ENCODE measurements at places on chromosomes 1 and 21.

- no peak for DNase-seq
Observed at GRCh38 chr1:6222636-6223035, 13.1 kb downstream of the ICMT start.

DNA sequence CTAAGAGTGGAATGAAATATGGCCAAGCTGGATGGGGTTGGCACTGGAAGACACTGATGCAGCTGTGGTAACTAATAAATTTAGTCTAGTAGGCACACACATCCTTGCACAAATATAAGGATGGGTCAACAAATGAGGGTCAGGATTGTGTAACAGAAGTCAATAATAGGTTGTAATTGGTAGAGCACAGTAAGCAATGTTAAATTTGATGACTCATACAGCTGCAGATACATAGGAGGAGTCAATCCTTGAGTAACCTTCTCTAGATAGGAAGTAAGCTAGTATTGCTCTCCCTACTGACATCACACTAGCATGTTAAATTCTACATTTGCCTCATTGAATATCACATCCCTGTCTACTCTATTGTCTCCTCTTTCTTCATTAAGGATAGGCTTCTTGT, 332.1 kb downstream of the PTPRC start:
- DNase-seq = no peak

GRCh38 chr21:41429925-41430491, 4.0 kb downstream of the MX1 start:
- no peak for DNase-seq

DNA sequence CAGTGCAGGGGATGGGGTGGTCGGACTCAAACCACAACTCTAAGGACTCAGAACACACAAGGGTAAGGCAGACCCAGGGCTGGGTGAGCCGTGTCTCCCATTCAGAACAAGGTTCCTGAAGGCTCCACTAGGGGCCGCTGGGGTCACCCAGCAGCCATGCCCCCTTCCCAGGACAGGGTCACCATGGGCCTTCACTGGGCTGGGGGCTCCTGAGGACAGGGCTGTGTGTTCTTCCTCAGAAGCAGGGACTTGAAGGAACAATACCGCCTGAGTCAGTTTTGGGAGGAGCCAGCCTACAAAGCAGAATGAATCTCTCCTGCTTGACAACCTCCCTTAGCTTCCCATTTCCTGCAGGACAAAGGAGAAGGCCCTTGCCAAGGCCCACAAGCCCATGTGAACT, 15.4 kb downstream of the RIMS3 start:
- DNase-seq = peak; percentile 60

GRCh38 chr1:246827396-246827795, 103.2 kb downstream of the SCCPDH start:
- DNase-seq = peak; percentile 28

DNA sequence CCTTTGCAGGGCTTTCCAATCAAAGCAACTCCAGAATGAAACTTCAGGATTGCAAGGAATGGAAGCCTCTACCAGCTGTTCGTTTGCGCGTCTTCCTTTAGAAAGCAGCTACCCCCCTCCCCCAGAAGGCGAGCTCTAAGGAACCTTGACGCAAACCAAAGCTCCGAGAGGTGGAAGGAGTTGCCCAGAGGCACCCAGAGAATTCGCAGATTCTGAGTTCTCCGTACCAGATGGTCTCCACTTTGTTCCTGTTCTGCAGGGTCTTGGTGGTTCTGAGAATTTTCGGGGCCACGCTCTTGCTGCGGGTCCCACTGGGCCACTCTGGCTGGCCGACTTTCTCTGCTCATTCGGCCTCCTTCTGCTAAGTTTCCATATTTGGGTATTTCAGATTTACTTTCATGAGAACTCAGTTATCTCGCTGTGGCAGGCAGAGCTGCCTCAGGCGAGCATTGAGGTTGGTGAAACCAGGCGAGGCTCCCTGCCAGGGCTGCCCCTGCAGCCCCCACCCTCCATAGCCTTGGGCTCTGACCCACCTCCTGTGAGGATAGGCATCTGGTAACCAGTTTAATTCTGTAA, 801 bp downstream of the TRAF5 start:
- DNase-seq = peak; percentile 25

GRCh38 chr1:150537732-150538684, 11.2 kb upstream of the ADAMTSL4 start:
- DNase-seq = no peak

GRCh38 chr1:232784794-232785193, 20.4 kb upstream of the MAP10 start:
- DNase-seq = no peak

- DNase-seq = peak; percentile 0
Observed at GRCh38 chr1:192477630-192478029, 97.9 kb upstream of the RGS1 start.

DNA sequence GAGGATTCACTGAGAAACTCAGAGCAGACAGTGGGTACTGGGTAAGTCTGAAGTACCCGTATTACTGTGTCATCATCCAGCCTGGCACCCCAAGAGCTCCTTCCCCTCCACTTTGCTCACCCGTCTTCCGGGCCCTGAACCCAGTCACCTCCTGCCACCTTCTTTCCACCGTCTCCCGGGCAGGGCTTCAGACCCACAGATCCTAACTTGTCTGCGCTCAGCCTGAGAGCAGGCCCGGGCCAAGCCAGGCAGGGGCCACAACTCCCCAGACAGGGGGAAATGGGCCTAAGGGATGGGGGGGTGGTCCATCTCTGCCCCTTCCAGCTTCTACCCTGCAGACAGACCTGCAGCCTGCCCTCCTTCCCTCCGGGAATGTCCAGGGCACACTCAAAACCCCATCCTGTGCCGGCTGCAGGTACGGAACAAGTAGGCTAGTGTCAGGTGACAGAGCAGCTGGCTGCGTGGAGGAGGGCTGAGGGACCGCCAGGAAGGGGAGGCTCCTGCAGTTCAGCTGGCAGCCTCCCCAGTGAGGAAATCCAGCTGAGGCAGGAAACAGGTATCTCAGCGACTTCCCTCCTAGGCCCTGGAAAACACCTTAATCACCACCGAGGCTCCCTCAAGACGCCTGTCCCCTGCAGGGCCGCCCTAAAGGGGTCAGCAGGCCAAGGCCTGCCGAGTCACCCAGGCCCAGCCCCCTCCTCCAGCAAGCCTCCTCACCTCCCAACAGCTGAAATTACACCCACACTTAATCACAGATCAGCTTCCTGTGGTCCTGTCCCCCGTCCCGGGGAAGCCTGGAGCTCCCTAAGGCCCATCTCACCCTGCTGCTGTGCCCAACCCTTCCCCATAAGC, 3.5 kb downstream of the HSPG2 start:
- DNase-seq = peak; percentile 86

All from NCI-H2029 (cell line).